ENCODE measurements at places on chromosomes 4 and X.

DNA sequence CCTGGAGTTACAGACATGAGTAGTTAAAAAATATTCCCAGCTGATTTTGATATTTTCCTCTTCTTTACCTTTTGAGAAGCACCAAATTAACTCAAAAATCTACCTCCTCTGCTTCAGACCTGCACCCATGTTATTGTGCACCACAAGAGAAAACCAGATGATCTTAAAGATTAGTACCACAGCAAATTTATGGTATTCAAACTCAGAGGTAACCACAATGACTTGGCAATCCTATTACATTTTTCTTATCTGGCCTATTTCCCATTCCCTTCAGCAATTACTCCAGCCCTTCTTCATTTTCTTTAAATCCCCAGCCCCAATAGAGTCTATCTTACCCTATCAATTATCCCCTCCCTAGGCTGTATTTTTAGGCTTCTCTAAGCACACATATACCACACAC lies 535.1 kb downstream of the FAT4 start:
- no peak for DNase-seq

GRCh38 chr4:152220201-152220666 lies 315.7 kb downstream of the FBXW7 start:
- DNase-seq = no peak

GRCh38 chr4:93896516-93896915 lies 68.0 kb downstream of the ATOH1 start:
- no peak for DNase-seq

GRCh38 chrX:57134702-57135101 lies 2.5 kb downstream of the SPIN2A start:
- no peak for DNase-seq

GRCh38 chrX:150615356-150615755 lies 46.9 kb downstream of the MTM1 start:
- DNase-seq = no peak

GRCh38 chrX:53714580-53715345 lies 28.2 kb upstream of the HUWE1 start:
- peak; percentile 81 for DNase-seq

DNA sequence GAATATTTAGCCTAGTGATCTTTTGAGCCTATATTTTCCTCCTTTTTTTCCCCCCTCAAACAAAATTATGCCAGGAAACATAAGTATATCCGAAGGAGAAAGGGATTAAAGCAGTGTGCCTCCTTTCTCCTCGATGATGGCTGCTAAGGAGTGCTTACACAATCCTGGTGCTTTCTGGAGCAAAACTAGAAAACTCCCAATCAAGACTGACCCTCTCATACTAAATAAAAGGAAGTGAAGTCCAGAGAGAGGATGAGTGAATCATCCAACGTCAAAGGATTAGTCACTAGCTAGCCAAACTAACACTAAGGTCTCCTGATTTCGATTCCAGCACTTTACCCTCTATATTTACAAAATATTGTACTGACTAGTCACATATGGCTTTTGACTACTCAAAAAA lies 146.8 kb downstream of the PPP3CA start:
- no peak for DNase-seq

GRCh38 chr4:61356696-61357095 lies 156.6 kb downstream of the ADGRL3 start:
- DNase-seq = no peak

GRCh38 chrX:14022019-14022418 lies 7.7 kb downstream of the GEMIN8 start:
- no peak for DNase-seq

- DNase-seq = no peak
Measured at GRCh38 chr4:187887906-187888305, 107.7 kb upstream of the ZFP42 start.

DNA sequence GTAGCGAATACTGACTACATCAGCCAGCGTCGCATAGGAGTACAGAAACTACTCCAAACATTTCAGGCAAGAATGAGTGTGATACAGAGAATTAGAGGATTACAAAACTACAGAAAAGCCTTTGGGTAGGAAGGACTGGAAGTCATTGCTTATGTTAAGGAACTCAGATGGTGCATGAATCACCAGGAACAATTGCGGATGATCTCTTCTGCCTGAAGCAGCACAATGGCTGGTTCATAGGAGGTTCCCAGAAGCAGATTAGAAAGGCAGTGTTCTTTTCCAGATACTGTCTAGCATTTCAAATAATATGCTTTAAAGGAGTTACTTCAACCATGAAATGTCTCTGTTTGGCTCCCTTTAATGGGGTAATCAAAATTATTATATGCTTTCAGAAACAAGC lies 42.5 kb upstream of the MAP9 start:
- DNase-seq = no peak

- DNase-seq = no peak
Measured at GRCh38 chr4:164935363-164935762, 42.1 kb downstream of the TRIM61 start.

DNA sequence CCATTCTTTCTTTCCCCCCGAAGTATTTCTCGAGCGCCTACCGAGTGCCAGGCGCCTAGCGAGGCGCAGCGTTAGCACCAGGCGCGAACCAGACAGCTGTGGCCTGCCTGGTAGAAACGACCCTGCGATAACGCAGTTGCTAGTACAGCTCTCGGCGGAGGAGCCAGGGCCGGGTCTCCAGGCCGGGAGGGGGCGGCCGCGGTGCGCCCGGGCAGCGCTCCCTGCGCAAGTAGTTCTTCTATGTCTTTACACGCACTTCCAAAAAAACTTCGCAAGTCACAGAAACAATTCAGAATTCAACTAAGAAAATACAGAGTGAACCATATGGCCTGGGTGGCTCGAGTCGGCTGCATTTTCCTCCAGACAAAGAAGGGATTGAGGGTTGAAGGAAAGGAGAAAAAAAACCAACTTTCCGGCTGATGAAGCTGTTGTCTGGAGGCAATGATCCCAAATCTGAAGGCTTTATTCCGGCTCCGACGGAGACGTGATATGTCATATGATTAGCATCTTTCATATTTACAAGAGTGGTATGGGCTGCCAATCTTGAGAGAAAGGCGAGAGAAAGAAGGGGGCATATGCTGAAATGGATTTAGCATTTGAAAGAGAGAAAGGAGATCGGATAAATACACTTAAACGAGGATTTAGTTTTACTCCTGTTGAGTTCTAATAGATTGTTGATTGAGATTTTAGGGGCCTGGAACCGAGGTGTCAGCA lies 7.2 kb upstream of the NEUROG2 start:
- peak; percentile 32 for DNase-seq

GRCh38 chrX:19753368-19753767 lies 134.0 kb downstream of the SH3KBP1 start:
- no peak for DNase-seq

GRCh38 chr4:128393101-128393704 lies 105.6 kb upstream of the PGRMC2 start:
- DNase-seq = no peak

- no peak for DNase-seq
Measured at GRCh38 chrX:3141031-3141430, 99.8 kb downstream of the ARSF start.
